ENCODE measurements at places on chromosomes 11 and 22.

DNA sequence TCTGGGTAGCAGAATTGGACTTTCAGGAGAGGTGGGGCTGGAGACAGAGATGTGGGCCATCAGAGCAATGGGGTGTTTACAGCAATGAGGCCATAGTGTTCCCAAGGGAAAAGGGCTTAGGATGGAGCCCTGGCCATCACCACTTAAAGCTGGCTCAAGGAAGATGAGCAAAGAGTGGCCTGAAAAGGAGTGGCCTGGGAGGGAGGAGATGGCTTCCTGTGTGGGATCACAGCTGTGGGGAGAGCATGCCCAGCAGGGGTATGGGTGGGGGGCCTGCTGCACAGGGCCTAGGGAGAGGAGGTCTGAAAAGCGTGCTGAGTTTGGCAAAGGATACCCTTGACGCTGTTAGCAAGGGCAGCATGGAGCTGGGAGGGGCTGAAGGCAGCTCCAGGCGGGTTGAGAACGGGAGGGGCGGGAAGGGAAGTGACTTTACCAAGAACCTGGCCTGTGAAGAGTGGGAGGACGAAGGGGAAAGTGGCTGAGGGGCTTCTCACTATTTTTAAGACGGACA is 13.9 kb downstream of the LRRC32 start:
- DNase-seq, result peak; percentile 46

GRCh38 chr11:106959386-106959785 is 58.9 kb downstream of the GUCY1A2 start:
- no peak for DNase-seq

- DNase-seq, result peak; percentile 25
These were observed 86.1 kb upstream of the ZBED5 start for GRCh38 chr11:10943968-10944367.

DNA sequence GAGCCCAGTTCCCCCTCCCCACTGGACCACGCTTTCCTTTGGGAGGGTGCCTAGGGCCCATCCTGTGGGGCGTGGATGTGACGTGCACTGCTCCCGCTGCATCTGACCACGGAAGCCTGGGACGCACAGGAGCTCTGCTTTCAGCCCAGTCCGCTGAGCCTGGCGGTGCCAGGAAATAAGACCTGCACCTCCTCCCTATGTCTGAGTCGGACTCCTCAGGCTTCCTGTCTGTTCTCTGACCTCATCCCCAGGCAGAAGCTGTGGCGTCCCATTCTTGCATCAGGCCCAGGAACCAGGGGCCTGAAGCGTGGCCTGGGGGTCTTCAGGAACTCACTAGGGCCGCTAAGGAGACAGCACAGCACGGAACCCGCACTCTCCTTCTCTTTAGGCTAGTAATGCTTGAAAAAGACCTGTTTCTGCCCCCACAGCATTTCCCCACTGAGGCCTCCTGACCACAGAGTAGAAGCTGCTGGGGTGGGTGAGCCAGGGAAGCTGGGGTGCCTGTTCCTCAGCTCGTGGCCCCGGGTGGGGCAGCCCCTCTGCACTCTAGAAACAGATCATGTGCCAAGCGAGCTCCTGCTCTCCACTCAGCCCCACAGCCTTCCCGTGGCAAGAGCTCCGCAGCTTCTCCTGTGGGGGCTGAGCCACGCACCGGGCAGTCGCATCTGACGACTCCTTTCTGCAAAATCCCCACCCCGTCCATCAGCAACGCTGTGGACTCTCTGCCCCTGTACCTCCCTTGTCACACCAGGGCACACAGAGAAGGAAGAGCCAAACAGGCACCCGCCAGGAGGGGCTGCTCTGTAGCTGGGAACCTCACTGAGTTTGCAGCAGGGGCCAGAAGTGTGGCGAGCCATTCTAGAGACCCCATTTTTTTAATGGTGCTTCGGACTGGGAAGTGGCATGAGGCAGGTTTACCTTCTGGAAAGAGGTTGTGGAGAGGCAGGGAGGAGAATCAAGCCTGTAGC is 22.6 kb downstream of the MOV10L1 start:
- DNase-seq, result no peak

GRCh38 chr11:69666261-69666660 is 8.9 kb downstream of the LTO1 start:
- DNase-seq, result no peak

- DNase-seq, result peak; percentile 100
These were observed 96.0 kb downstream of the EXT2 start for GRCh38 chr11:44191322-44192016.

GRCh38 chr11:115303929-115304531 is 200.2 kb downstream of the CADM1 start:
- peak; percentile 49 for DNase-seq

Data from NCI-H69 (cell line).